PC-3 (cell line): ENCODE measurements at places on chromosomes 1 and 21.

DNA sequence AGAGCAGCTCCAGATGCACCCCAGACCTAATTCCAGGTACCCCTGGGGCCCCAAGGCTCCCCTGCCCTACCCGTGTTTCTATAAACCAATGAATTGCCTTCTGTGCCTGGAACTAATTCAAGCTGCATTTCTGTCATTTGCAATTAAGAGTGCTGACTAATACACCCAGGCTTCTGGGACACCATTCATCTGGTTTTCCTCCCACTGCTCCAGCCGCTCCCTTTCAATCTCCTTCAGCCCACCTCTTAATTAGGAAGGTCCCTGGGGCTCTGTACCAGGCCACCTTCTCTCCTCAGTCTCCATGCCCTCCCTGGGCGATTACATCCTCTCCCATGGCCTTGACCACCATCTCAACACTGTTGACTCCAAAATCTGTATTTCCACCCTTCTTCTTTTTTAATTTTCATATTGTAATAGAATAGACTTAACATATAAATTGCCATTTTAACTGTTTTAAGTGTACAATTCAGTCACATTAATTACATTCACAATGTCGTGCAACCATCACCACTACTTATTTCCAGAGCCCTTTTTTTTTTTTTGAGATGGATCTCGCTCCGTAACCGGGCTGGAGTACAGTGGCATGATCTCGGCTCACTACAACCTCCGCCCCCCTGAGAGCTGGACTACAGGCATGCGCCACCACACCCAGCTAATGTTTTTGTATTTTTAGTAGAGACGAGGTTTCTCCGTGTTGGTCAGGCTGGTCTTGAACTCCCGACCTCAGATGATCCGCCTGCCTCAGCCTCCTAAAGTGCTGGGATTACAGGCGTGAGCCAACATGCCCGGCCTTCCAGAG, 9.2 kb upstream of the GJB3 start:
- DNase-seq, result no peak

DNA sequence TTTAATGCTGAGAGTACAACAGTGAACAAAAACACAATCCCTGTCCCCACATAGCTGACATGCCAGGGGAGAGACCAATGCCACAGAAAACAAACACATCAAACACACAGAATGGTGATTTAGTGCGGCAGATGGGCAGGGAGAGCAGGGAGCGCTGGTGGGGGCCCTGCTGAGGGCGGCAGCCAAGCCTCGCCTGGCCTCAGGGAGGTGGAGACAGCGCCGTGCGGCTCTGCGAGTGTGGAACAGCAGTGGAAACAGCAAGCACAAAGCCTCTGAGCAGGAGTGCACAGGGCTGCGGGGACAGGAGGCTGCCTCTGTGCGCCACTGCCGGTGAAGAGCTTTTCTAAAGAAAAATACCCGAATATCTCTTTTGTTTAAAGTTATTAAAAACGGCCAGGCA, 17.0 kb downstream of the MCM3AP start:
- no peak for DNase-seq

- DNase-seq, result no peak
Observed at GRCh38 chr1:205456383-205456867, 580 bp upstream of the BLACAT1 start.

DNA sequence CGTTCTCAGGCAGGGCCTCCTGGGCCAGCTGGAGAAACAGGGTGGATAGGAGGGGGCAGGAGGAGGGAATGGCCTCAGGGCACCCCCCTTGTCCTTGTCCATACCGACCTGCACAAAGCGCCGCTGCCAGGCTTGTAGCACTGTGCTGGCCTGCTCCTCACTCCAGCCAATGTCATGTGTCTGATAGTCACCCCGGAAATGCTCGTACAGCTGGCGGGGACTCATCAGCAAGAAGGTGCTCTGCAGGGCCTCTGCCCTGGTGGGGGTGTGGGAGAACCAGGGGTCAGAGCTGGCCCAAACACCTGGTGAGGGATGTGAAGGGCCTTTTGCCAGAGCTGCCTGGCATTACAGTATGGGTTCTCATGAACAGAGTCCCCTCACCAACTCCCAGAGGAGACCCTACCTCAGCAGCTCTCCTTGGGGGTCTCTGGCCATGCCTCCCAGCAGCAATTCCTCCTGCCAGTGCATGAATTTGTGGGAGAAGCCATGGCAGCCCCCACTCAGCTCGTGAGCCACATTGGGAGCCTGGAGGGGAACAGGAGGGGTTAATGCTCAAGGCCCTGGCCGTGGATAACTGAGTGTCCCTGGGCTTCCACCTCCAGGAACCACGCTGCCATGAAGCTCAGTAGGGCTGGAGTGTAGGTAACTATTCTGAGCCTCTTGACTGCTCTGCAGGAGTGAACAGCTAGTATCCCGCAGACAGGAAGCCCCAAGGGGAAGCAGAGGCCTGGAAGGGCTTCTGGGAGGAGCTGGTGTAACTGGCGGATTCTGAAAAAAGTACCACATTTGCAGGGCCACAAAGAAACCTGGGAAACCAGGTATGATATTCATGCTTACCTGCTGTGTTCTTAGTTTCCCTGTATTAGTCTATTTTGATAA, 13.3 kb downstream of the PTCH2 start:
- no peak for DNase-seq

DNA sequence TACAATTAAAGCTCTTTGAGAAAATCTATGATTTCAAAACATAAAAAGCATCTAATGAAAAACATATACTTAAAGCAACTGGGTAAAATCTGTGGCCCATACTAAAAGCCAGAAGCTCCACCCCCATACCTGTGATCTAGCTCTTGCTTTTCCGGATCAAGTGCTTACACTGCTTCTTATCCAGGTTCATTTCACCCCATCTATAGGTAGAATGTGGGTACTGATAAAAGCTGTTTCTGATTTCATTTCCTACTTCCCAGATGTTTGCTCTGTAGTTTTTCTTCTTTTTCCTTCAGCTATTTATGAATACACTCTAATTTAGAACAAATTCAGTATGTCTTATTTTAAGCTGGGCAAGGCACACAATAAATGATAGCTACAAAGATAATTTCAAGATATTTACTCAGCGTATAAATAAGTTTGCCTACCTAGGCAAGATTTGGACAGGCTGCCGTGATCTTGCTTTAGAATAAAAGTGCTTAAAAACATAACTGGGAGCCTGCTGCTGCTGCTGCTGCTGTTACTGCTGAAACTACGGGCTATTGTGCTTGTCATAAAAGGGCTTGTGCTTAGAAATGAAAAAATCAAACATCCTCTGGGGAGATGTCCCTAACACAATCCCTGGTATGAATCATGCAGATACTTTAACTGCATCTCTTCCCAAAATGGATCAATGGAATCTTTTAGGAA, 2.1 kb downstream of the SIPA1L2 start:
- DNase-seq, result peak; percentile 87

DNA sequence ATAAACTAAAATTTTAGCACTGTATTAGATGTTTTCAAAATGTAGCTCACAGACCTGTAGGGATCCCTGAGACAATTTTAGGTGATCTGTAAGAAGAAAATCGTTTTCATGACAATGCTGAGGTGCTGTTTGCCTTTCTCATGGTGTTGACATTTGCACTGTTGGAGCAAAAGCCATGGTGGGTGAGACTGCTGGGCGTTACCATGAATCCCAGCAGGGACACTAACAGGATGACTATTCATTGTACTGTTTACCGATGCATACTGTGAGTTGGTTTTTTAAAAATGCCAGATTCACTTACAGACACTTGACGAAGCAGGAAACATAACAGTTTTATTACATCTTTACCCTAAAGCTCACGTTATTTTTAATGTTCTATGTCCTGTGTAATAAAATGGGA, 468.5 kb downstream of the PCP4 start:
- no peak for DNase-seq

- DNase-seq, result no peak
Observed at GRCh38 chr1:181485287-181486097, 2.2 kb downstream of the CACNA1E start.

DNA sequence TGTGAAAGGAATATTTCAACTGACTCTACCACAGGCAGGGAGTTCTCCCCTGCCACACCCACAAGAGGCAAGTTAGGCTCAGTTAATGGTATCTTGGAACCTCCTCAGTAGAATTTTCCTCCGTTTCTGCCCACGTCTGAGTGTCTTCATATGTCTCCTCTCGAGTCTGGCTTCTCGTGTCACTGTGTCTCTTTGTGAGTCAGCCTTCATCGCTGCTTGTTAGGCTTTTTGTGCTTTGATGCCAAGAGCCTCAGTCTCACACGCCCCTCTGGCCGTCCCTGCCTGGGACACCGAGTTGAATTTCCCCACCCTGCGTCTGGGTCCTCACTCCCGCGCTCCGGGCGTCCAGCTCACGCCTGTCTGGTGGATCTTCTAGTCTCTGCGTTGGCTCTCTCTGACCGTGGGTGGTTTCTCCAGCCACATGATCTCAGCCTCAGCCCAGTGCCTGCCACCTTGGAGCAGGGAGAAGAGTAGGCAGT, 125.7 kb upstream of the GADD45A start:
- no peak for DNase-seq

GRCh38 chr21:38898422-38899096, 92.8 kb downstream of the ETS2 start:
- DNase-seq, result peak; percentile 77

- DNase-seq, result peak; percentile 38
Observed at GRCh38 chr1:203127666-203128430, at the start of gene ADORA1. Gene ADORA1, plus strand, starts transcription at chr1:203127726. Its CDS starts 1,116 bp downstream, at chr1:203128842.

DNA sequence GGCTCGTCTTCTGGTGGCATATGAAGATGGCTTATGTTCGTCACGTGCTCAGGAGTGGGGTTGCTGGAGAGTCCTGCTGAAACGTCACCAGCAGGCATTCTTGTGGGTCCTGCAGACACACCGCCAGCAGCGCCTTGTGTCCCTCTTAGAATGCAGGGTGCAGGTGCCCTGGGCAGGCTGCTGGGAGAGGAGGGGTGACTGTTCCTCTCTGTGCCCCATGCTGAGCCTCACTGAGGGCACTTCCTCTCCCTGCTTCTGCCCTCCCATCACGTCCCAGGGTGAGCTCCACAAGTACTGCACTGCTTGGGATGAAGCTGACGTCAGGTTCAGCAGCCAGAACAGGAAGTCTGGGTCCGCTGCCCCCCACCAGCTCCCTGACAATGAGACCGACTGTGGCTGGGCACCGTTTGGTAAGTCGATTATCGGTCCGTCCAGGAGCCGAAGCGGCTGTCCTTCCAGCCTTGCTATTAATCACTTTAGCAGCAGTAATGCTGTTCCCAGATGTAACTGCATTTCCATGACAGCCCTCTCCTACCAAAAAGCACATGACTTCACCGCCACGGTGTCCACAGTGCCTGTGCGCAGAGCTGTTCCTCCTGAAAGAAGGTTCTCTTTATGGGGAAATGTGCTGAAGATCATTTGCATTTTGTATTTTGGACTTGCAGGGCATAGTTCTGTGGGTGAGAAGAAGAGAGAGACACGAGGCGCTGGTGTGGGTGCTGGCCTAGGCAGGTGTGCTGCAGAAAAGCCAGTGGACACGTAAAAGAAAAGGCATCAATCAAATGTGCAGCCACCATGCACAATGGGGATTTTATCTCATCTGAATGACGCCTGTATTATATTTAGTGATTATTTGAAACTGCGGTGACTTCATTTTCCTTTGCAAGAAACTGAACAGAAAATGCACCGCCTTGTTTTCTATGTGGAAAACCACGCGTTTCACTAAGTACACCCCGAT, 21.0 kb downstream of the SLC37A1 start:
- DNase-seq, result no peak

GRCh38 chr1:226481133-226481532, 67.4 kb upstream of the STUM start:
- no peak for DNase-seq

- peak; percentile 83 for DNase-seq
Observed at GRCh38 chr21:37047079-37047478, 25.8 kb downstream of the PIGP start.

GRCh38 chr1:199176713-199177112, 537.9 kb downstream of the PTPRC start:
- DNase-seq, result no peak

- DNase-seq, result no peak
Observed at GRCh38 chr1:211493133-211493871, 1.3 kb upstream of the RD3 start.

- DNase-seq, result peak; percentile 70
Observed at GRCh38 chr1:211920141-211920572, 89.6 kb upstream of the LPGAT1 start.

DNA sequence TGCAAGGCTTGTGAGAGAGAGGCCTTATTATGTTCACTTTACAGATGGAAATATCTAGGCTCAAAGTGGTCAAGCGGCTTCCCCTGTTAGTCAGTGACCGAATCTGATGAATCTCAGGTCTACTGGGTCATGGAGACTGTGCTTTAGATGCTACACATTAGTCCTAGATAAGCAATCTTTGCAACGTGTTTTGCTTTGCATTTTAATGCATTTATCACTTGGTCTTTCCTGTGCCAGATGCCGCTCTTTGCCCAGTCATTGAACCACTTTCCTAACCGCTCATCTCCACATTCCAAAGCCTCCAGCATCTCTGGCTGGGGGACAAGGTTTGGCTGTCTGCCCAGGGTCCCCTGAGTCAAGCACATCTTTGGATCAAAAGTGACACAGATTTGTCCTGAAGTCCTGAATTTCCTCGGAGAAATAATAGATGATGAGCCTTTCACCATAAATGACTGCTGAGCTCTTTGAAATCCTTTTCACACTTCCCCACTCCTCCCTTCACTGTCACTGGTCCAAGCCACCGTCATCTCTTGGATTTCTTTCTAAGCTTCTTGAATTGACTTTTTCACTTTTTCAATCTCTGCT, 96.0 kb upstream of the USP24 start:
- peak; percentile 60 for DNase-seq

DNA sequence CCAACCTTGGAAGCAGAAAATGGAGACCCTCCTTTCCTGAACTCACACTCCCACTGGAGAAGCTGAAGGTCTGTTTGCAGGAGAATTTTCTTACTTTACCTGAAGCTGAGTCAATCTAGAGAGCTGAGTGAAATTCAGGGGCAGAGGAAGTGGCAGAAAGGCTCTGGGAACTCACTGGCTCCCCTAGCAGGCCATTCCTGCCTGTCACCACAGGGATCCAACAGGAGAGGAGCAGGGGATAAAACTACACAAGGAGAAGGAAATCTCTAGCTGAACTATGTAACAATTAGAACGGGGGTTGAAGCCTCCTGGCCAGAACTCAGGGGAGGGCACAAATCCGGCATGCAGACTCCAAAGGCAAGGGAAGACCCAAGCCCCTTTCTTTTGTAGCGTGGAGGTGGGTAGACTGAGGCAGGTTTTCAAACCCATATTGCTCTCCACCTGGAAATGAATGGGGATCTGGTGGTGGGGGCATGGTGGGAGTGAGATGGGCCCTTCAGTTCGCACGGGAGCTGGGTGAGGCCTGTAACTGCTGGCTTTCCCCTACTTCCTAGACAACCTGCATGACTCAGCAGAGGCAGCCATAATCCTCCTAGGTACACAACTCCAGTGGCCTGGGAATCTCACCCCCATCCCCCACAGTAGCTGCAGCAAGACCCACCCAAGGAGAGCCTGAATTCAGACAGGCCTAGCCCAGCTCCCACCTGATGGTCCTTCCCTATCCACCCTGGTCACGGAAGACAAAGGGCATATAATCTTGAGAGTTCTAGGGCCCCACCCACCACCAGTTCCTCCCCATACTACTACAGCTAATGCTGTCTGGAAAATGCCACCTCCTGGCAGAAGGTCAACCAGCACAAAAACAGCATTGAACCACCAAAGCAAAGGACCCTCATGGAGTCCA, 158.1 kb downstream of the LTN1 start:
- no peak for DNase-seq

- DNase-seq, result peak; percentile 47
Observed at GRCh38 chr1:9539829-9540550, 725 bp downstream of the SLC25A33 start.

GRCh38 chr21:35039595-35040289, 9.4 kb downstream of the RUNX1 start:
- peak; percentile 36 for DNase-seq

- DNase-seq, result no peak
Observed at GRCh38 chr1:33897092-33897725, 33.3 kb downstream of the HMGB4 start.
